ENCODE measurements at places on chromosomes 6 and 20.

GRCh38 chr6:10514049-10514780, 6.9 kb upstream of the GCNT2 start:
- DNase-seq: no peak

GRCh38 chr6:126048635-126049034, 62.3 kb downstream of the TRMT11 start:
- no peak for DNase-seq

GRCh38 chr6:88599571-88599970, 363.8 kb downstream of the RNGTT start:
- no peak for DNase-seq

- no peak for DNase-seq
Observed at GRCh38 chr20:22866812-22867341, 168.2 kb upstream of the SSTR4 start.

Measured in NCI-H2081 treated with DMSO at 0.1 percent for 48 hours (cell line).